K562 (cell line): ENCODE measurements at places on chromosomes 7 and 10.

DNA sequence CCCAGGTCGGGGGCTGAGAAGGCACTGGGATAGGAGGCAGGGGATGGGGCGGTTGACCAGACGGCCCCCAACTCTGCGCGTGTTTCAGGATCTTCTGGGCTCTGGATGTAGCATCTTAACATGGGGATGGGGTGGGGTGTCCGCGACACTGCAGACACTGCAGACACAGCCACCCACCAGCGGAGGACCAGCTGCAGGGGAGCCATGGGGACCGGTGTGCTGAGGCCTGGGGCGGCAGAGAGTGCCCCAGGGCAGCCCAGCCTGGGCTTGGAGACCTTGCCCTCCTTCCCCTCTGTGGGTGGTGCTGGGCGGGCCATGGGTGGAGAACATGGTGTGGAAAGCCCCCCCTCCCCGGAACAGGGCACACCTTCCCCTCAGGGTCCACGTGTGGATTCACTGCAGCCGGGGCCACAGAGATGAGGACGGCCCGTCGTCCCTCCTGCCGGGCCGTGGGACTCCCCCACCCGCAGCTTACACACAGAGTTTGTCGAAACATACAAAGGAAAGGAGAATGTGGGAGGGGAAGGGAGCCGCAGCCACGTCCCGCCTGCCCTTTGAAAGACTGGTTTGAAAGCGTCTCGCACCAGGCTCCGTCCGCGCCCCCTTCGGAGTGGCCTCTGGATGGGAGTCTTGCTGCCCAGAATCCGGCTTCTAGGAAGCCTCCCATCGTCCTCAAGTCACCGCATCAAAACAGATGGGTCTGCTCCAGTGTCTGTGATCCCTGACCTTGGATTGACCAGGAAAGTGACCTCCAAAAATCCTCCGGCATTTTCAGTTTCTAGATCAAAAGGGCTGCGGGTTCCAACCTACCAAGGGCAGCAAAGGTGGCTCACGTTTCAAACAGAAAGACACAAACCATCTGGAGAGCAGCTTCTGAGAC, 91.5 kb upstream of the TCERG1L start:
- no peak for DNase-seq

- DNase-seq: no peak
Measured at GRCh38 chr10:20185116-20185515, 368.9 kb downstream of the PLXDC2 start.

- no peak for DNase-seq
Measured at GRCh38 chr7:43868681-43869005, 674 bp downstream of the MRPS24 start.

GRCh38 chr10:94274142-94274787, 88.5 kb downstream of the NOC3L start:
- no peak for DNase-seq
